ENCODE measurements at places on chromosomes 1 and 21.
A peak's percentile ranks its signal among the peaks of the same experiment; 100 is the strongest.

DNA sequence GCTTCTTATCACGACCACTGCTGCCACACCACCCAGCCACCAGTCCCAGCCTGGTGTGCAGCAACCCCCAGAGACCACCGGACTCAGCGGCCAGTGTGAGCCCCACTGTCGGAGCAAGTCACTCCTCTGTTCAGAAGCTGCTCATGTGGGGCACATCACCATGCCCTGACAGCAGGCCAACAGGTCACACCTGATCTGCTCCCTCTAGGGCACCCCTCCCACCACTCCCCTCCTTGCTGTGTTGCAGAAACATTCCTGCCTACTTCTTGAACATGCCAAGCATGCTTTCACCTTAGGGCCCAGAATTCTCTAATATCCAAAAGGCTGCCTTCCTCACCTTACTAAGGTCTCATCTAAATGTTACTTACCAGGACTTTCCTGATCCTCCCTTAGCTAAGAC lies 146.5 kb downstream of the SLC45A1 start:
- DNase-seq: no peak

DNA sequence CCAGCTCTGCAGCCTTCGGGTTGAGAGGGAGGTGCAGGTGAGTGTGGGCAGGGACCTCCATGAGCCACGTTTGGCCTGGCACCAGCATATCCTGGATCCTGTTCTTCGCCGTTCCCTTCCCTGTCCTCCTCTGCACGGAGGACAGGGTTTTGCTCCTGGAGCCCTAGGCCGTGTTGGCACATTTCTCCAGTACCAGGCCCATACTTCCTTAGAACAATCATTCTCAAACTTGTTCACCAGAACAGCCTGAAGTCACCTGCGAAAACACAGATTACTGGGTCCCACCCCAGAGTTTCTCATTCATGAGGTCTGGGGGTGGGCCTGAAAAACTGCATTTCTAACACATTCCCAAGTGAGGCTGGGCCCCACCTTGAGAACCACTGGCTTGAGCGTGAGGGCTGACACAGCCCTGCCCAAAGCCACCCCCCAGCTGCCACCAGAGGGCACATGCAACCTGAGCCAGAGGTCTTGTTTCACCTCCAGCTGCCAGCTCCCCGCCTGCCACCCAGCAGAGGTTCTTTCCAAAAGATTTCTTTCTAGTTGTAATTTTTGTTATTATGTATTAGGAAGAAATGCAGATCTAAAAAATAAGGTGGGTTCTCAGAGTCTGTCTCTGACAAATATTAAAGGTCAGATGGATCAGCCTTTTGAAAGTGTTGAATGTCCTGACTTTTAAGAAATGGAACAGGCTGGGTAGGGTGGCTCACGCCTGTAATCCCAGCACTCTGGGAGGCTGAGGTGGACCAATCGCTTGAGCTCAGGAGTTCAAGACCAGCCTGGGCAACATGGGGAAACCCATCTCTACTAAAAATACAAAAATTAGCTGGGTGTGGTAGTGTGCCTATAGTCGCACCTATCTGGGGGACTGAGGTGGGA lies 39.6 kb upstream of the LDLRAP1 start:
- DNase-seq: peak; percentile 64

DNA sequence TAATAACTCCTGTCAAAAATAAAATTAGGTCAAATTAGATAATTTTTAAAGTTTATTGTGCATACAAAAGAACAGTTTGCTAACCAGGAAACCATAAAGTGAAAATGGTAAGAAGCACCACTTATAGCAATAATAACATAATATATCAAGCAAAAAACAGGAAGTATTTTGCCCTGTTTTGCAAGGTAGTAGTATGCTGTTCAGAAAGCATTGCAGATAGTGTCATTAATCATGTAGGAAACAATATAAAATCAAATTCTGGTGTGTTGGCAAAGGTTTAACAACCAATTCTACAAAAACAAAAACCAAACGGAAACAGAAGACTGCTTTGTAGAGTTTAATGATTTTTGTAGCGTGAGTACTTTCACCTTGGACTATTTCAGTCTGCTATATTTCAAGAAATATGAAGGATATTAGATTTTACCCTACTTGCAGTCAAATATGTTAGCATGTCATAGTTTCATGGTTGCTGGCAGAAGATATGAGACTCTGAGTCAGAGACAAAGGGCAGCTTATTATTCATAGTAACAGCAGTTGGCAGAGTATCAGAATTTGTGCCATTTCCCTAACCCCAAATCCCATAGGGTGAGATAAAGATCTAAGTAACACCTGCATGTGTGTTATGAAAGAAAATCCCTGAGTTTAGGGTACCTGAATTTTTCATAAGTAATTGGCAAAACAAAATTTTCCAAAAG lies 729.0 kb upstream of the BRINP3 start:
- no peak for DNase-seq

DNA sequence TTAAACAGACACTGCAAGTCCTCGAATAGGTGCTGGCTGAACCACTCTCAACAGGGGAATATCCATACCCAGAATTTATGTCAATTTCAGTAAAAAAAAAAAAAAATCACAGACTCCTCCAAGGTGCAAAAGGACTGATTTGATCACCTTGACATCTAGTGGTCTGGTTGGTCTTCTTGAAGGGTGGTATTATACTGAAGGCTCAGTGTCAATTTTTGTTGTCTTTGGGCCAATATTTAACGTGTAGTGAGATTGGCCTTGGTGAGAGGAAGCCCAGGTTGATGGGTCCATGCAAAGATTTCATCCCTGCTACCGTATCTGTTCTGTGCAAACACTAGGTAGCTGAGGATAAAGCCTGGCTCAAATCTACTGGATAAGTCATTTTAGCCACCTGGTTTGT lies 4.0 kb upstream of the GBP5 start:
- no peak for DNase-seq

DNA sequence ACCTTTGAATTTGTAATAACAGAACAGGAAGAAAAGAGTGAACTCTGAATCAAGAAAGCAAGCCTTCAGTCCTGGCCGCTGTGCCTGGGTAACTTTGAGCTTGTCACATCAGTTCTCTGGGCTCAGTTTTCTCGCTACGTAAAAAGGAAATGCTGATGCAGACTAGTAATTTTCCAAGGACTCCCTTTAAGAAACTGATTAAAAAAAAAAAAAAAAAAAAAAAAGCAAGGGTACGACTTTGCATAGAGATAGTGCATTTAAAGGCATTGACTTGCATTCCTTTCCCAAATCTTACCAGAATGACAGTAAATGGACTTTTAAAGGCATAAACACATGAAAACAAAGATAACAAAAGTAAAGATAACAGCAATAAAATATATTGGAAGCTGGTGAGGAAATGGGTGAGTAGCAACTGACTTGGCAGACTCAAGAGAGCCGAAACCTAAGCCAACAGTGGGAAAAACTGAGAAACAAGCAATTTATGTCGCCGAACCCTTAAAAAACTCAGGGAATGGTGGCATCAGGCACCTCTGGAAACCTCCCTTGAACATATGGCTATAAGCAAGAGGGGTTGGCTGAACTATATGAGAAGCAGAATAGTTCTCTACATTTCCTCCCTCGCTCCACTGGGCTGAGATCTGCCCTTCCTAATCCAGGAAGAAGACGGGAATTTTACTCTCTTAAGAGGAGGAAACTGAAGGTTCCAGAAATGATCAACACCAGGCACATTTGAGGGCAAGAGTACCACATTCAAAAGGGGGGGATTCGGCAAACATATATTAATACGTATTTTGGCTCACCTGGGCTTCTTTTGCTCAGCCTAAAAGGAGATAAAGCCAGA lies 189.2 kb downstream of the CDC7 start:
- no peak for DNase-seq

DNA sequence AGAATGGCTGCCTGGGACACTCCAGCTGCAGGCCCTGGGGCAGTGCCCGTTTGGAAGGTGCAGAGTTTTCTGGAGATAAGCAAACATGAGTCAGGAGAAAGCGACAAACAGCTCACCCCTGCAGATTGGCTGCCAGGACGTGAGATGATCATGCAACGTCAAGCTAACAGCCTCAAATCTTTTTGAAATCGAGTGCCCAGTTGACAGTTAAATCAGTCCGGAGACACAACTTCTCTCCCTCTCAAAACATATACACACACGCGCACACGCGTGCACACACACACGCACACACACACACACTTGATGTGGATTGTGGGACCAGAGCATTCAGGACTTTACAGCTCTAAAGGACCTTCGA lies 49.4 kb downstream of the TENT5C start:
- DNase-seq: no peak

DNA sequence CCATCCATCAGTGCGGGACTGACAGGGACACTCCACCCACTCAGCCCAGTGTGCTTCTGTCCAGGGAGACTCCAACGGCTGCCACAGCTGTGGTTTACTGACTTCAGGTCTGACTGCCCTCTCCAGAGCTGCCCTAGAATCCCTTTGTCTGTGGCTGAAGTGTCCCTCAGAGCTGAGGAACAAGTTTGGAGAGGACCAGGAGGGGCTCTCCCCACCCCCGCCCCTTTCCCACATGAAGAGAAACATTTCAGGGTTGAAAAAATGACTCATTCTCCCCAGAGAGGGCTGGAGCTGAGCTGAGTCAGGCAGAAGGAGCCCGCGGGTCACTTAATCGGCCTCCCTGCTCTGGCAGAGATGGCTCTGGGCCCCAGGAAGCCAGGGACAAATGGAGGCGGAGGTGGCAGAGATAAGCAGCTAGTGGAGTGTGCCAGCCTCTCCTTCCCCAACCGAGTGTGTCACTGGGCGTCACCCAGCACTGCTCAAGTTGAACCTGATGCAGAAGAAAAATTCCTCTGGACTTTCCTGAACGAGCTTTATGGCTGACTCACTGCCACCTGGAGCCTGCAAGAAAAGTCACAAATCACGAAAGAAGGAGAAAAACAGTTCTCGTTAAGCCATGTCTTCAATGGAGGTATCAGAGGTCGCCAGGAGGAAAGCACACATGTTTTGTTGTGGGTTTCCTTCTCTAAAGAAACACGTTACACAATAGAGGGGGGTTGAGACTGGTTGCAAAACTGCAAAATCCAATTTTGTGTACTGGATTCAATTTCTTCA lies 34.3 kb upstream of the ECE1 start:
- no peak for DNase-seq

DNA sequence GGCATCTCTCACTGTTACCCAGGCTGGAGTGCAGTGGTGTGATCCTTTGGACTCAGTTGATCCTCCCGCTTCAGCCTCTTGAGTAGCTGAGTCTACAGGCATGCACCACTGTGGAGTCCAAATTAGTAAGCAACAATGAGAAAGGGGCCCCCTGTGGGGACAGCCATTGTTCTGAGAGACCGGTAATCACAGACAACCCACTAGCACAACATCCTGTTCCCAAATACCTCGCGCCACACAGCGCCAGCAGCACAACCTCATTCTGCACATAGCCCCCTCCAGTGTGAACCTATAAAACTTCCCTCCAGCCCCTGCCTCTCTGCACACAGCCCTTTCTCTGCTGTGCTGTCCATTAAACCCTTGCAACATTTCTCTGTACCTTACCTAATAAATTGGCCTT lies 226.4 kb downstream of the DYRK1A start:
- DNase-seq: peak; percentile 67

GRCh38 chr1:10173582-10173981 lies 36.8 kb upstream of the KIF1B start:
- DNase-seq: no peak

DNA sequence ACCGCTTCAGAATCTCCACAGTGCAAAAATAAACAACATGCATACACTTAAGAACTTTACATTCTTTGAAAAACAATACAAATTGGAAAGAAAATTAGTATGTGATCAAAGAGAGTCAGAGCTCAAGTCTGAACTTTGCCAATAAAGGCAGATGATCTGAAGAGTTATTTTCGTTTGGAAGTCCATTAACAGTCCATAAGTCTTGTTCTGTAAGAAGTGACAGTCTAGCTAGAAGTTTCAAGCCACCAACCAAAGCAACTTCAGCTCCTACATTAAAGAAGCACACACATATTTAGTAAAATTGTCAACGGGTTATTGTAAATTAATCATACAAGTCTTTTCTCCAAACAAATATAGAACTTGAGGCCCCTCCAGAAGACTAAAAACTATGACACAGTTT lies 20.7 kb downstream of the ANGEL2 start:
- no peak for DNase-seq

DNA sequence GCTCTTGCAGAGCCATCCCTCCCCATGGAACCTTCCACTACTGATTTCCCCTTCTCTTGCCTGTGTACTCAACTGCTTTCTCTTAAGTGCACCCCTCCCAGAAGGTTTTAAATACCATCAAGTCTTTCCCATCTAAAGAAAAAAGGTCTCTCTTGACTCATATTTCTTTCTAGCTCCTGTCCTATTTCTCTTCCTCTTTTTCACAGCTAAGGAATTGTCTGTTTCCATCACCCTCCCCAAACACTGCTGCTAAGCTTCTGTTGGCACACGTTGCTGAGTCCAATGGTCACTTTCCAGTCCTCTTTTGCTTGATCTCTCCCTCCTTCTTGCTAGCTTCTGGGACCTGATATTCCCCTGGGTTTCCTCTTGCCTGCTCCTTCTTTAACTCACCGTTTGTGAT lies 13.3 kb upstream of the GNL2 start:
- no peak for DNase-seq

- no peak for DNase-seq
Measured at GRCh38 chr1:58430421-58431275, 115.9 kb downstream of the OMA1 start.

GRCh38 chr1:87678266-87678665 lies 349.6 kb downstream of the LMO4 start:
- no peak for DNase-seq

- DNase-seq: no peak
Measured at GRCh38 chr1:61318319-61319125, 236.2 kb downstream of the NFIA start.

- DNase-seq: no peak
Measured at GRCh38 chr1:25217015-25217414, 15.3 kb downstream of the SYF2 start.

- DNase-seq: no peak
Measured at GRCh38 chr1:228751360-228752098, 16.2 kb downstream of the RHOU start.

- no peak for DNase-seq
Measured at GRCh38 chr1:48532976-48533375, 61.0 kb upstream of the SPATA6 start.

- no peak for DNase-seq
Measured at GRCh38 chr1:164562511-164562910, 3.5 kb downstream of the PBX1 start.

DNA sequence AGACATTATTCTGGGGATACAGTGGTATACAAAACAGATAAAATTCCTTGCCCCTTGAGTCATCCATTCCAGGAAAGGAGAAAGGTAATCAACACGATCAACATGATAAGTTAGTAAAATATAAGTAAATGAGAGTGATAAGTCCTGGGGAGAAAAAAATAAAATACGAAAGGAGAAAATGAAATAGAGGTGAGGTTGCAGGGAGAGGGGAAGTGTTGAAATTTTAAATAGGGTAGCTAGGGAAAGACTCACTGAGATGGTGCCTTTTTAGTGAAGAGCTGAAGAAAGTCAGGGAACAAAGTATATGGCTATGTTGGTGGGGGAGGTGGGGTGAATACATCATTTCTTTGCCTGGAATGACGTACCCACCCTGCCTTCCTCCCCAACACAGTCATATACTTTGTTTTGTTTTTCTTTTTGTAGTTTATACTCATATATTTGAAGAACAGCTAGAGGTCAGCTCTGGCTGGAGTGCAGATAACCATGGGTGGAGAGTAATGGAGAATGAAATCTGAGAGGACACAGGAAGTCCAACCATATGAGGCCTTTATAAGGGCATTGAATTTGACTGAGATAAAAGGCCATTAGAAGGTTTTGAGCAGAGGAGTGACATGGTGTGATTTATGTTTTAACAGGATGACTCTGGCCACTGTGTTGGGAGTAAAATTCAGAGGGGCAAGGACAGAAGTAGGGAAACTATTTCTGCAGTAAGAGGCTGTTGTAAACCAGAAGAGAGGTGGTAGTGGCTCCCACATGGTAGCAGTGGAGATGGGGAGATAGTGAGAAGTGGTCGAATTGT lies 54.8 kb downstream of the OSBPL9 start:
- DNase-seq: no peak

GRCh38 chr21:45004481-45005247 lies 64.8 kb downstream of the SLX9 start:
- no peak for DNase-seq
